ENCODE measurements at places on chromosomes 5 and 9.

GRCh38 chr5:59197911-59198310 lies 615.0 kb downstream of the RAB3C start:
- no peak for DNase-seq

DNA sequence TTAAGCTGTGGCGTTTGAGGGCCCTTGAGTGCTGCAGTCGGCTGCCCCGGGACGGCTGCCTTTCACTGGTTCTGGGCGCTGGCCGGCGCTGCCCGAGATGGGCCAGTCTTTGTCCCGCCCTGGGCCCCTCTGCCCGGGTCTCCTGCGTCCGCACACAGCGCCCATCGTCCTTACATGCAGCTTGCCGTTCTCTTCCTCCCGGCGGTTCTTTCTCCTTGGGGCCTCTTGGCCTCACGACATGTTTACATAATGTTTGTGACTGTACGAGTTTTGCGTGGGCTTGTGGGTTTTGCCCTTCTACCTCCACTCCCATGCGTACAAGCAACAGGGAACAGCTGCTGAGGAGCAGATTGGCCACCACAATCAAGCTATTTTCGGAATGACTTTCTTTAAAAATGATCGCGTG lies 618 bp downstream of the TNPO1 start:
- no peak for DNase-seq

DNA sequence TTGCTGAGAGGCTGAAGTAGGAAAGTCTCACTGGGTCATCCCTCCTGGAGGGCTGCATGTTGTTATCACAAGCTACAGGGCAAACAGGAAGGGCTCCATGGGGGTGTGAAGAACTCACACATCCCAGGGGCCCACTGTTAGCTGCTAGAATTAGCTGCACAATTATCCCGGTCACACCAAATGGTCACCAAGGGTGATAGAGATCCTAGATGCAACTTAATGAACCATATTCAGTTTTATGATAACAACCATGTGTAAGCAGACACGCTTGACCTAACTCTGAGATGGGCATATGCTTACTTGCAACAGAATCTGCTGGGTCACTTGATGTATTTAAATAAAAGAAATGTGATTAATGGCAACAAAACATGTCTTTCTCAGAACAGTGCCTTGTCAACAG lies 143.5 kb upstream of the C6 start:
- no peak for DNase-seq

DNA sequence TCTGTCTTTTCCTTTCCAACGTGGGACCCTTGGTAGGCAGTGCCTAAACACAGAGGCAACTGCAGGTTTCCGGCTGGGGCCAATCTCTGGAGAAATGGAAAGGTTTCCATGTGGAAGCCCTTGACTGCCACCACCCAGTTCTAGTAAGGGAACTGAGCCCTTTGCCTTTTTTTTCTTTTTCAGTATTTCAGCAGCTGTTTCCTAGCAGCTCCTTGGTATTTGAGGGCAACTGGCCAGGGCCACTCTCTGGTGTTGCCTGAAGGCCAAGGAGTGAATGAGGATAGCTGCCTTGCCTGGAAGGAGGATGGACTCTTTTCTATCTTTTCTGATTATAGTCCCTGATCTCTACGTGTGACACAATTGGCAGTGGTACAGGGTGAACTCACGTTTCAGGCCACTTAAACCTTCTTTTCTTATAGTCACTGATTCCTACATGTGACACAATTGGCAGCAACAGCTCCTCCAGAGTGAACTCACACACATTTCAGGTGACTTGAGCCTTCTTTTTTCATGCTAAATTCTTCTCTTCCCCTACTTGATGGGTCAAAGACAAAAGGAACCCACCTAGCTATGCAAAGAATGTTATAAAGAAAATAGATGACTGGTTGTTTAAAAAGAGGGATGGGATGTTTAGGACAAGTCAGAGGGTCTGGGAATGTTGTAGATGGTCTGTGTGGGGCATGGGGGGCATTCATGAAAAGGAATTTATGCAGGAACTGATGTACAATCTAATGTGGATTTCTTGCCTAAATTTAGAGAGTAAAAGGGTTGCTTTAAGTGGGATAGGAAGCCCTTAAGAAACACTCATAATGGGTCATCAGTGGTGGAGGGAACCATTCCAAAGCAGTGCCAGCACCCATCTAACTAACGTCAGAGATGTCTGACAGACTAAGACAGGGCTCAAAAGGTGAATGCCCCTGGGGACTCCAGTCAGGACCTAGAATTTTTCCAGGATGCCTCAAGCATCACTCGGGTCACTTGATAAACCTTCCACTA lies 190.1 kb downstream of the TMEM232 start:
- no peak for DNase-seq

DNA sequence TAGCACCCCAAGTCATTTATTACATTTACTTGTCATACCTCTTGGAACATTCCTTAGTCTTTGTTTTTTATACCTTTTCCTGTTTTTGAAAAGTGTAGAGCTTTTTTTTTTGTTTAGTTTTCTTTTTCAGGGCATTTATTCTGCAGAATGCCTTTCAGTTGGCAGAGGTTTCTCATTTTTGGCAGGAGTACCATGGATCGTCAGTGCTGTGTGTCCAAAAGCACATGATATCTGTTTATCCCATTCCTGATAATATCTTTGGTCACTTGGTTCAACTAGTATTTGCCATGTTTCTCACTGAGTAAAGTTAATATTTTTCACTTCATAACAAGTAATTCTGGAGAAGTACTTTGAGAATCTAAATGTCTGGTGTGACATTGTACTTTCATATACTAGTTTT lies 10.7 kb downstream of the OGN start:
- DNase-seq, result no peak

GRCh38 chr5:154995679-154996078 lies 17.9 kb upstream of the KIF4B start:
- DNase-seq, result no peak

- DNase-seq, result no peak
These were observed 107.9 kb downstream of the INVS start for GRCh38 chr9:100206899-100207298.

DNA sequence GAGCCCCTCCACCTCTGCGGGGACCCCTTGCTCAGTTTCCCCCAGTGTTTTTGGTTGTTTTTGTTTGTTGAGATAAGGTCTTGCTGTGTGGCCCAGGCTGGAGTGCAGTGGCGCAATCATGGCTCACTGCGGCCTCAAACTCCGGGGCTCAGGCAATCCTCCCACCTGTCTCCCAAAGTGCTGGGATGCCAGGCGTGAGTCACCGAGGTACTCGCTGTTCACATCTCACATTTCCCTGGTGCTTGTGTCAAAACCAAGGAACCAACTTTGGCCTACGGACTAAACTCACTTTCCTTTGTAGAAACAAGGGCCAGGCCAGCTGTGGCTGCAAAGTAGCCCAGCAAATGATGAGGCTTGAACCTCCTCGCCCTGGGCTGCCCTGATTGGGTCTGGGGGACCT lies 9.7 kb upstream of the AJM1 start:
- no peak for DNase-seq

- DNase-seq, result no peak
These were observed 10.0 kb upstream of the GRIN1 start for GRCh38 chr9:137128862-137129455.

- DNase-seq, result no peak
These were observed 356.8 kb upstream of the CHD1 start for GRCh38 chr5:99285606-99286005.

DNA sequence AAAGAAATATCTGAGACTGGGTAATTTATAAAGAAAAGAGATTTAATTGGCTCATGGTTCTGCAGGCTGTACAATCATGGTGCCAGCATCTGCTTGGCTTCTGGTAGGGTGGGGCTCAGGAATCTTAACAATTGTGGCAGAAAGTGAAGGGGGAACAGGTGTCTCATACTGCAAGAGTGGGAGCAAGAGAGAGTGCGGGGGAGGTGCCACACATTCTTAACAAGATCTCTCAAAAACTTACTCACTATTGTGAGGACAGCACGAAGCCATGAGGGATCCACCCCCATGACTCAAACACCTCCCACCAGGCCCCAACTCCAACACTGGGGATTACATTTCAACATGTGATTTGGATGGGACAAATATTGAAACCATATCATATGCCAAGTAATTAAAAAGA lies 70.1 kb upstream of the PANK3 start:
- no peak for DNase-seq

DNA sequence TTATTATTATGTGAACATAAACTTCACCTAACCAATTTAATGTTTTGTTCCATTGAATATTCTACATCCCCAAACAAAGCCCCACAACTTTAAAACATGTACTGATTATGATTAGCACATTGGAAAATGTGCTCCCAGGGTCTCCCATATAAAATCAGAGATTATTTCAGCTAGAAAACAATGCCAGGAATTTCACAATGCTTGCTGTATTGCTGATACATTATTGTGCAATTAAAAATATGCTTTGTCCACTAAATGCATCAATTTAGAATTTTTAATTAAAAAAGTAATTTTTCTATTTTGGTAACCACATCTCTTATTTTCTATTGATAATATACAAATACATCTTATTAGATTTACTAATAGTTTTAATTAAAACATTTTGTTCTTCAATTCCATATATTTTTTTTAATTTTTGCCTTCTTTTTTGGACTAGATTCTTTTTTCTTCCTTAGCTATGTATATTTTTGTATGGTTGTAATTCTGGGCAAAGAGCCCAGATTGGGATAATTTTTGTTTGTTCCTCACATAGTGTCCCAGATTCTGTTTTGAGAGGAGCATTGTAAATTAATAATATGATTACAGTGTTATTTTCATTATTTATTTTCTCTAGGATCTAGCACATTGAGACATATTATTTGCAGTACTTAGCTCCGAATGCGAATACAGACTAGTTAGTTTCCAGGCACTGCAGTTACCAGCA lies 241.5 kb upstream of the CDH18 start:
- no peak for DNase-seq

DNA sequence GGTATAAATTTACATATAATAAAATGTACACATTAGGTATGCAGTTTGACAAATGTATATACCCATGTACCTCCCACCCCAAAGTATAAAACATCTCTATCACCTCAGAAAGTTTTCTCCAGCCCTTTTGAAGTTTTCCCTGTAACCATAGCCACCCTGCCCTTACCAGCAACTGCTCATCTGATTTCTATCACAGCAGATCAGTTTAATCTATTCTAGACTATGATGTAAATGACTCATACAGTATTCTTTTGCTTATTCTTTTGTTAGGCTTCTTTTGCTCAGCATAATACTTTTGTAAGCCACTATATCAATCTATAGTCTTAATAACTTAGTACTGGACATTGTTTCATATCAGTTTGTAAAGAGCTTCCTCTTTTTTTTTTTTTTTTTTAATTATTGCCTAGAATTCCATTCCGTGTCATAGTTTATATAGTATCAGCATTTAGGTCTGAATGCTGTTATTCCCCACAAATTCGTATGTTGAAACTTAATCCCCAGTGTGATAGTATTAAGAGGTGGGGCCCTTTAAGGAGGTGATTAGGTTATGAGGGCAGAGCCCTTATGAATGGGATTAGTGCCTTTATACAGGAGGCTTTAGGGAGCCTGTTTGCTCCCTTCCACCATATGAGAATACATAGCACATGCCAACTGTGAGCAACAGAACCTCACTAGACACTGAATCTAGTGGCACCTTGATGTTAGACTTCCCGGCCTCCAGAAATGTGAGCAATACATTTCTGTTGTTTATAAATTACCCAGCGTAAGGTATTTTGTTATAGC lies 20.3 kb downstream of the MELK start:
- no peak for DNase-seq

DNA sequence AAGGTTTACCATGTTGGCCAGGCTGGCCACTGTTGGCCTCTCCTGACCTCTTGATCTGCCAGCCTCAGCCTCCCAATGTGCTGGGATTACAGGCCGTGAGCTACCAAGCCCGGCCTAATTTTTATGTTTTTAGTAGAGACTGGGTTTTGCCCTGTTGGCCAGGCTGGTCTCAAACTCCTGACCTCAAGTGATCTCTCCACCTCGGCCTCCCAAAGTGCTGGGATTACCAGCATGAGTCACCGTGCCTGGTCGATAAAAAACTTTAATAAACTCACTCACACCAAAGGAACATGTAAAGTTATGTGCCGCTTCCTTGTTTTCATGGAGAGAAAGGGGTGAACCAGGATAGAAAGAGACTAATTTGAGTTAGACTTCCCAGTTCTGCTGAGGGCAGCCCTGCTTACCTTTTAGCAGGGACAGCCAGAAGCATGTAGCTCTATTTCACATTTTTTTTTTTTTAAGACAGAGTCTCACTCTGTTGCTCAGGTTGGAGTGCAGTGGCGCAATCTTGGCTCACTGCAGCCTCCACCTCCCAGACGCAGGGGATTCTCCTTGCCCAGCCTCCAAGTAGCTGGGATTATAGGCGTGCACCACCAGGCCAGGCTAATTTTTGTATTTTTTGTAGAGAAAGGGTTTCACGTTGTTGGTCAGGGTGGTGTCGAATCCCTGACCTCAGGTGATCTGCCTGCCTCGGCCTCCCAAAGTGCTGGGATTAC lies 11.4 kb upstream of the HAUS6 start:
- no peak for DNase-seq

GRCh38 chr5:179111267-179112207 lies 51.4 kb downstream of the ZNF354C start:
- no peak for DNase-seq

DNA sequence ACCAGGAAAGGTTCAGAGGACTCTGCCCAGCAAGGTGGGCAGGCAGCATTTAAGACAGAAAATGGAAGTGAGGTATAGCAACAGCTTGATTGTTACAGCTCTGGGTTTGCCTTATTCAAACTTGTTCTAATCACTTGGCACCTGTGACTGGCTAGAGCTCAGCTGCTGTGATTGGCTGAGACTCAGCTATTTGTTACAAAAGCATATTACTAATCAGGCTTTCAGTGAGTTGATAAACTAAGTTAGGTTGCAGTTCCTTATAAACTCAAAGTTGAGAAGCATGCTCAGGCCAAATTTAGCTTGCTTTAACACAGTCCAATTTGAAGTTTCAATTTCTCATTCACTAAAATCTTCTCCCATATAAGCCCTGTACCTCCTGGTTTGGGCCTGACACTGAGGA lies 56.3 kb downstream of the GDA start:
- DNase-seq, result no peak

GRCh38 chr9:136686534-136686793 lies 793 bp downstream of the AGPAT2 start:
- no peak for DNase-seq

- DNase-seq, result no peak
These were observed 98.1 kb downstream of the APBA1 start for GRCh38 chr9:69574057-69574456.

DNA sequence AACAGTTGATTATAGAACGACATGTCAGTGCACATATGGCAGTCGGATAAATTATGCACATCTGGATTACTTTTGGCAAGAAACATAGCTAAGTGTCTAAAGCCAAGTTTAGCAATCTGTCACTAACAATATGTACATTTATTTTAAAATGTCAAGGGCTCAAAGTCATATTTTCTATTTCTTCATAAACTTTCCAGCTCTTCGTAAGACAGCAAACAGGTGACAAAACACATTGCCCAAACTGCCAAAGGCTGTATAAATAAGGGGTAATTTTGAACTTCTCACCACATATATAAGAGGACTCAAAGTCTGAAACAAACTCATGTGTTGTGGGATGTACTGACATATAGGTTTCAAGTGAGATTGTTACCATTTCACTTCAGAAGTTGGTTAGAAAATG lies 237.2 kb downstream of the ARL15 start:
- no peak for DNase-seq
